ENCODE measurements at places on chromosomes 4 and X.

GRCh38 chrX:136899221-136899620, 18.7 kb upstream of the RBMX start:
- no peak for DNase-seq

- no peak for DNase-seq
These were observed 226.8 kb downstream of the CAMK2D start for GRCh38 chr4:113534711-113535110.

DNA sequence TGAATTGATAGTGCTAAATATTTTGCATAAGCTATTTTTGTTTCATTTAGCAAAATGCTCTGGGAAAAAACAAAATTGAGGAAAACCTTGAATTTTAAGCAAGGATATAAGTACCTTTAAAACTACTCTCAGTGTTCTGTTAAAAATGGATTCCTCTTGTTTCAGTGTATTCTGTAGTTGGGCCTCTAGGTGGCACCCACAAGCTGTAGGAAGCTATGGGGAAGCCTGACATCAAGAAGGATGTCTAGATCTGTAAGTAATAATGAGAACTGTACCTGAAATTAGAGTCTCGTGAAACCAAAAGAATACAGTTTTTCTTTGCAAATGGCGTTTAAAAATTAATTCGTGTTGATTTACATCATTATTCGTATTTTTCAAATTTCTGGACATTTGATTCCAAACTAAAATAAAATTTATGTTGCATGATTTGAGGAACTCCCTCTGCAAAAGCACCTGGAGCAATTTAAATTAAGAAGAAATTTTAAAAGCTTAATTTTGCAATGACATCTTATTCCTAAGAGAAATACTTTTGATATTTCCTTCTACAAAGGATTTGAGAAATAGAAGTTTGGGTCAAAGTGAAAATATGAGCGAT, 51.2 kb downstream of the TMPRSS11E start:
- DNase-seq, result peak; percentile 51

DNA sequence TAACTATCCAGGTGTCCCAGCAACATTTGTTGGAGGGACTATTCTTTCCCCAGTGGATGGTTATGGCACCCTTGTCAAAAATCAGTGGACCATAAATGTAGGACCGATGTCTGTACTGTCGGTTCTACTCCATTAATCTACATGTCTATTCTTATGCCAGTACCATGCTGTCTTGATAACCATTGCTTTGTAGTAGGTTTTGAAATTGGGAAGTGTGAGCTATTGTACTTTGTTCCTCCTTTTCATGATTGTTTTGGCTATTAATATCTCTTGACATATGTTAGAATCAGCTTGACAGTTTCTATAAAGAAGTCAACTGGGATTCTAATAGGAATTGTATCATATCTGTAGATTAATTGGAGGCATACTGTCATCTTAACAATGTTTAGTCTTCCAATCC, 112.7 kb downstream of the HNRNPD start:
- DNase-seq, result no peak

DNA sequence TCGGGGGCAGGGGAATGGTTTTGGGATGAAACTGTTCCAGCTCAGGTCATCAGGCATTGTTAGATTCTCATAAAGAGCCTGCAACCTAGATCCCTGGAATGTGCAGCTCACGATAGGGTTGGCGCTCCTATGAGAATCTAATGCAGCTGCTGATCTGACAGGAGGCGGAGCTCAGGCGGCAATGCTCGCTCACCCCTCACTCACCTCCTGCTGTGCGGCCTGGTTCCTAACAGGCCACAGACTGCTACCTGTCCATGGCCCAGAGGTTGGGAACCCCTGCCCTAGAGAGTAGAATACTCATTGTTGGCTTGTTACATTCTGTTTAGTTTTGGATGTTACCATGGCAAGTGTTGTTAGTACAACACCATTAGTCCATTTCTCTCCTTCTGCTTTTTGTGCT, 40.8 kb upstream of the STX18 start:
- DNase-seq, result no peak

- DNase-seq, result no peak
These were observed 22.4 kb downstream of the FAT1 start for GRCh38 chr4:186701273-186701672.

- DNase-seq, result no peak
These were observed 135.7 kb downstream of the ZNF330 start for GRCh38 chr4:141356321-141356962.

DNA sequence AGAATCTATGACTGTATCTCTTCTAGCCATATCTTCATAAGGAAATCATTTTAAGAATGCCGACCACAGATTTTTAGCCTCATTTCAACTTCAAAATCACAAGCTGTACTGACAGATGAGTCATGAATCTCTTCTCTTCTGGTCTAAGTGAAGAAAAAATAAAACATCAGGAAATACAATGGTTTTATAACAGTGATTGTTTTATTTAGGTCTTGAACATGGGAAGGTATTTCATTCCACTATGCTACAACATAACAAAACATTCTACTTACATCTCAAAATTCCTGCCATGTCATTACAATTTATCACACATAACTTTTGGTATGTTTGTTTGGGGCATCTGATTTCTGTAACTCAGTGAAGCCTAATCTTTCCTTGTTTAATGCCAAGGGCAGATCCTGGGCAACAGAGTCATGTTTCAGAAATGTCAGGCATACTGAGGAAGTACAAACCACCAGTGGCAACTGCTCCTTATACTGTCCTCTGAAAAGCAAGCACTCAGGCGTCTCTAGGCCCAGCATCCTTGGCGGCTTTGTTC, 325.0 kb downstream of the PDHA2 start:
- no peak for DNase-seq

GRCh38 chr4:87268411-87268810, 48.0 kb upstream of the KLHL8 start:
- no peak for DNase-seq

DNA sequence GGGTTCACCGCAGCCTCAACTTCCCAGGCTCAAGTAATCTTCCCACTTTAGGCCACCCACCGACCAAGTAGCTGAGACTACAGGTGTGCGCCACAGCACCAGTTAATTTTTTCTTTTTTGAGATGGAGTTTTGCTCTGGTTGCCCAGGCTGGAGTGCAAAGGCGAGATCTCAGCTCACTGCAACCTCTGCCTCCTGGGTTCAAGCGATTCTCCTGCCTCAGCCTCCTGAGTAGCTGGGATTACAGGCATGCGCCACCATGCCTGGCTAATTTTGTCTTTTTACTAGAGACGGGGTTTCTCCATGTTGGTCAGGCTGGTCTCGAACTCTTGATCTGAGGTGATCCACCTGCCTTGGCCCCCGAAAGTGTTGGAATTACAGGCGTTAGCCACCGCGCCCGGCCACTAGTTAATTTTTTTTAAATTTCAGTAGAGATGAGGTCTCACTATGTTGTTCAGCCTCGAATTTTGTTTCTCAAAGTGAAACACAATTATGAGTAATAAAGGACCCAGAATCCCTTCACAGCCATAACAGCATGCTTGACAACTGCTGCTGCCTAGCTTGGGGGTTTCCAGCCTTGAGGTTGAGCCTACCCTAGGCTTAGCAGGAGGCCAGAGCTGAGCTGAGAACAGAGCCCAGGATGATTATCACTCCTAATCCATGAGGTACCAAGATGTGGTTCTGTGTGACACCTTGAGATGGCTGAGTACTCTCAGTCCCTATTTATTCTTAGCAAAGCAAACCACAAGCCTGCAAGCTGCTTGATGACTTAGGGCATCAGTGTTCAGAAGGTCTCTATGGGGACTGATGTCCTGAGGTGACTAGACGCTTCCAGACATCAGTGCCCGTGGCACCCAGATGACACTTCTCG, 41.6 kb upstream of the NKRF start:
- DNase-seq, result peak; percentile 13

DNA sequence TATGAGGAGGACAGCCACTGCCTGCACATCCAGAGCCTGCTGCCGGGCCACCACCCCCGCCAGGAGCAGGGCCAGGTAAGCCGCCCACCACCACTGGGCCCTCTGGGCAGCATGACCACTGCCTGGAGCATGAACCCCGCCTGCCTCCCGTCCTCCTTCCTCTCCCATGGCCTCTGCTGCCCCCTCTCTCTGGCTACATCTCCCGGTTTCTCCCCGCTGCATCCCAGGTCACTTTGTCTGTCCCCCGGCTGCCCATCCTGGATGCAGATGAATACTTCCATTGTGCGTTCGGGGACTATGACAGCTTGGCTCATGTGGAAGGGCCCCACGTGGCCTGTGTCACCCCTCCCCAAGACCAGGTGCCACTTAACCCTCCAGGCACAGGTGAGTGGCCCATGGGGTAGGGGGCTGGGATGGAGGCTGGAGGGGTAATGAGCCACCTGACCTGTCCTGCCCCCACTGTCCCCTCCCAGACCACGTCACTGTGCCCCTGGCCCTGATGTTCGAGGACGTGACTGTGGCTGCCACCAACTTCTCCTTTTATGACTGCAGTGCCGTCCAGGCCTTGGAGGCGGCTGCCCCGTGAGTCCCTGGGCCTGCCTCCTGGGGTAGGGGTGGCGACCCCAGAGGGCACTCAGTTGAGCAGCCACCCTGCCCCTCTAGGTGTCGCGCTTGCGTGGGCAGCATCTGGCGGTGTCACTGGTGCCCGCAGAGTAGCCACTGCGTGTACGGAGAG, 6.0 kb downstream of the PLXNB3 start:
- DNase-seq, result no peak

DNA sequence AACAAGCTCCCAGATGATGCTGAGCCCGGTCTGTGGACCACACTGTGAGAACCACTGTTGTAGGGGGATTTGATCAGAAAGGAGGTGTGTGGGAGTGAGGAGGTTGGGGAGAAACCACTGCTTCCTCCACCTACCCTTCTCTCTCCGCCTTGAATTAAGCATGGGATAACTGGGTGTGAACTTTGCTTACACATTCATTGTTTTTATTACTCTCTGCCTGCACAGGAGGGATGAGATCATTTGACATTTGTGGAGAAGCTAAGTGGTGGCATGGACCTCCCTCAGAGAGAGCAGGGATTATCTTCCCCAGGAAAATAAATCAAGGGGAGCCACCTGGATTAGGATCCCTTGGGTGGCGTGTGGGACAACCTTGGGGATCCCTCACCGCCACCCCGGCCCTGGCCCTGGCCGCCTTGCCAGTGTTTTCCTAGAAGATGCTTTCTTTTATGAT, 212.1 kb upstream of the ATP6AP2 start:
- no peak for DNase-seq

GRCh38 chrX:118720058-118720707, 7.2 kb upstream of the IL13RA1 start:
- no peak for DNase-seq

DNA sequence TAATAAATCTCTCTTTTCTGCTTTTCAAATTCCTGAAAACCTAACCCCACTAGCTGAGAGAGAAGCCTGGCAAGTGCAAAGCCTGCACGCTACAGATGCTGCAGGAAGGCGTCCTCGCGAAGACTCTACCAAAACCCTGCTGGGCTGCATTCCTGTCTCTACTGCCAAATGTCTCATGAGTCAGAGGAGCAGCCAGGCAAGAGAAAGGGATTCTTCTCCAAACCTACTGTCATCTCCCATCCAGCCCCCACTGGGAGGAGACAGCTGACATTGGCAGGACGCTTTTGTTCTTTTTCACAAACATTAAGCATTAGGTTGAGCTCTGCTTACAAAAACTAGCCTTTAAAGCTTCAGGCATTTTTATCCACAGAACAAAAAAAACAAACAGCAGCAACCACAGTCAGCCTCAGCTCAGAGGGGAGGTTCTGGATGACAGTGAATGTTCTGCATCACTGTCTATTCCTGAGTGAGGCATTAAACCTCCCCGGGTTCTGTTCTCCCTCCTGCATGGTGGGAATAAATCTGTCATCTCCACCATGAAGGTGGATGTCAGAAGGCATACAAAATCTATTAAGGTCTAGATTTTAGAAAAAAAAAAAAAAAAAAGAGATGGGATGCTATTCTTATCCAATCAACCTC, 18.0 kb downstream of the CRMP1 start:
- no peak for DNase-seq

- DNase-seq, result peak; percentile 28
These were observed 50.3 kb downstream of the MAML3 start for GRCh38 chr4:140103676-140104075.

- no peak for DNase-seq
These were observed 113.5 kb downstream of the PTTG2 start for GRCh38 chr4:38073596-38074234.

GRCh38 chr4:4416981-4417380, 30.1 kb downstream of the NSG1 start:
- DNase-seq, result no peak

DNA sequence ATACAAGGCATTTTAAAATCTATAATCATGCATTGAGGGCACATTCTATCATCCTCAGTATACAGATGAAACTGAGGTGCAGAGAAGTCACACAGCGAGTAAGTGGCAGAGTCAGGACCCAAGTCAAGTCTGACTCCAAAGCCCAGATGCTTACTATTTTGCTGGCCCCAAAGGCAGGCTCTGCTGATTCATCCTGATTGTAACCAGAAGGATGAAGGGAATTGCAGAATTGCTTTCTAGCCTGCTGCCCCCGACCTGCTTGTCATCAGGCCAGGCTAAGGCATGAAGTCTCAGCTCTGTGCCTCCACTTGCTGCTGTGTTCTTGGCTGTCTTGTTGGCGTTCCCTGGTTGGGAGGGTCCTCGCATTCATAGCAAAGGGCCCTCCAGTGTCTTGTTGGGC, 62.7 kb downstream of the SLC9A6 start:
- no peak for DNase-seq

DNA sequence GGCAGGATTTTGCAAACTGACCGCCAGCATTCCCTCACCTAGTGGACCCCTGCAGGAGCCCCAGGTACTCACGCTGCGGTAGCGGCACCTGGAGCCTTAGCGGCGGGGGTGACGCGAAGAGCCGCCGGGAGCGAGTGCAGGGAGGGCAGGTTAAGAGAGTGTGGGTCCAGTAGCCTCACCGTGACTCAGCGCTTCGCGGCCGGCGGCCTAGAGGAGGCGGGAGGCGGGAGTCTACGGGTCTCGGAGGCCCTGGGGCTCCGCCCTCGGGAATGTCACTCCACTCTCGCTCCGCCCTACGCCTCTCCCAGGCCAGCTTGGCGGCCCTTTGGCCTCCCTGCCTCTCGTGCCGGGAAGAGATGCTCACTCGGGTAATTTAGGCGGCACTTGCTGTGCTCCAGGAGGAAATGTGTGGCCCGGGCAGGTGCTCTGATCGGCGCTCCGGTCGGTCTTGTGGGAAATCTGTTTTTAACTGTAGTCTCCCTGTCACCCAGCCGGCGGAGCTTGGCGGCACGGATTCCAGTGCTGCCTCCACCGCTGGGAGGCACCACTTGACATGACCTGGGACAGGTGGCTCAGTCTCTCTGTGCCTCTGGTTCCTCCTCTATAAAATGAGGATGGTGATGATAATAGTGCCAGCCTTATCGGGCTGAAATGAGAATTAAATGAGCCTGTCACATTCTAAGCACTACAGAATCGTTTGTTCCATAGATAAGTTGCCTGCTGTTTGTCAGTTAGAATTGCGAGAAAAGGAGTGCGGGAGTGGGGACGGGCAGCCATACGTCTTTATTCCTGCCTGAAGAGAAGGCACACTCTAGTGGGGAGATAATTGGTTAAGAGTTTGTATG, at the start of gene PIR:
TSS of gene PIR (minus strand) at position 216 of the 845 bp plus-strand sequence. CDS start 2,076 bp downstream, outside the sequence.
- peak; percentile 1 for DNase-seq

DNA sequence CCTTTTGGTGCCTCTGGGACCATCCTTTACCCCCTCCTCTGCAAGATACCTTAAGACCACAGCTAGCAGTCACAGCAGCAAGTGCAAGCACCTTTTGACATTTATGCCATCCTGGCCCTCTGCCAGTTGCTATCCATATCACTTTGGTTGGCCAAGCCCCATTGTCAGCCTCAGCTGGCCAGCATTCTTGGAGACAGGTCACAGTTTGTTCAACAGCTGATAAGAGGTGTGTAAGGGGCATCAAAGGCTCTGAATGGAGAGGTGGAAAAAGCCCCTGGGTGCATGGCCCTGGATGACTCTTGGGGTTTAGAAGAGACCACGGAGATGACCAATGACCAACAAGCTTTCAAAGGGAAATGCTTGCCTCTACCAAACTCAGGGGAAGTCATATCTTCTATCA, 133.6 kb upstream of the MAMLD1 start:
- DNase-seq, result no peak

All from activated CD4-positive, alpha-beta T cell treated with anti-CD3 and anti-CD28 coated beads, Interleukin-2, amount 50 U/mL, for 24 hours (primary cell).